ENCODE measurements at places on chromosomes 7 and 10.

DNA sequence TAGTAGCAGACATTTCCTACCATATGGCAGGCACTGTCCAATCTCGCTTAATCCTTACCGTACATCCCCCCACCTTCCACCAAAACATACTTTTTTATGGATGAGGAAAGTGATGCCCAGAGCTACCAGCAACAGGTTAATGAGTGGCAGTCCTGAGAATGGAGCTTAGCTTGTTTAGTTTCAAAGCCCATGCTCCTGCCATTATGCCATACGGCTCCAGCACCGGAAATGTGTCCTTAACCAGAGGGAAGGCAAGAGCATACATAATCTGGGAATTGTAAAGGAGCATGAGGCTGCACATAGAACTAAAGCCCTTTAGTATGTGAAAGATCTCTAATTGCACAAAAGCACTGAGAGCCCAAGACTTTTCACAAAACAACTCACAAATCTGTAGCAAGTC is 155.9 kb upstream of the PHYHIPL start:
- DNase-seq, result no peak

DNA sequence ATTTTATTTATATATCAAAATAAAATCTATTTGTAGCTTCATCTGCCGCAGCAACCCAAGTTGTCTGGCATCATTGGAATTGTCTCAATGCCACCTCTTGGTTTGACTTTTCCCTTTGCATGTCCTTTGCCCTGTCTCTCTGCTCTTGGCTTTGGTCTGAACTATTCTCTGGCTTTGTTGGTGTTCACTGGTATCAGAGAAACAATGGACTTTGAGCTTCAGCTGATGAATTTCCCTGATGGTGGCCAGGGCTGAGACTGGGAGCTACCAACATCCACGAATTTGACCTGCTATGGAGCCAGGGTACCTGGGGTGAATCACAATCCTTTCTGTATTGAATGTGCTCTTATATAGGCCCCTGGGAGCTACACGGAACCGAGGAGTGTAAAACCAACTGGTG is 311.7 kb upstream of the KIAA1217 start:
- DNase-seq, result no peak

GRCh38 chr7:110621289-110621688 is 469.6 kb upstream of the LRRN3 start:
- DNase-seq, result no peak

- no peak for DNase-seq
These were observed 7.9 kb upstream of the IDI2 start for GRCh38 chr10:1033601-1034000.

DNA sequence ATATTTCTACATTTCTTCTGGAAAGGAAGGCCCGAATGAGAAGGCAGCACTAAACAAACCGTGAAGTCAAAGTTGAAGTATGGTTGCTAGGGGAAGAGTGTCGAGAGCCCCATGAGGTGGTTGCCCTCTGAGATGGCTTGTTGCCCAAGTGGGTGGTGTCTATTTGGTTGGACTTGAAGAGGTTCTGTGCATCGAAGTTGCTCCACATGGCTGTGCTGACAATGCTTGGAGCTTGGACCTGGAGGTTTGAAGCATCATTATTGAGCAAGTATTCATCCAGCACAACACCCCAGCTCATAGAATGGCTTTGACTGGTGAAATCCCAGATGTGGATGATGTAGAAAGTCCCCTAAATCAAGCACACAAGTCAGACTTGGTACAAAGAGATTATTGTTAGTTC is 165.2 kb upstream of the CDCA7L start:
- no peak for DNase-seq

DNA sequence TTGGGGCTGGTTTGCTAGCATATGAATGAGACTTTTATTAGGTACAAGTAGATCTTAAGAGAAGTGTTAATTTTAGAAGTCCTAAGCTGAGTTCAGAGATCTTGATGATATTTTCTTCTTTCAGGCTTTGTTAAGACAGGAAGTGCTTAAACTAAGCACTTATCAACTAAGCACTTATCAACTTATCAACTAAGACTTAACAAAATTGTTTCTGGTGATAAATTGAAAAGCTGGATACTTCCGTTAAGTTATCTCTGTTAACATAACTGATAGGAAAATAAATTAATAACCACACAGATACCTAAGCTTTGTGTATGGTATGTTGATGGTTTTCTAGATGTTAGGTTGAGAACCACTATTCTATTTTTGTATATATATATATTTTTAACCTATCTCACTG is 113.7 kb downstream of the PHTF2 start:
- DNase-seq, result no peak

DNA sequence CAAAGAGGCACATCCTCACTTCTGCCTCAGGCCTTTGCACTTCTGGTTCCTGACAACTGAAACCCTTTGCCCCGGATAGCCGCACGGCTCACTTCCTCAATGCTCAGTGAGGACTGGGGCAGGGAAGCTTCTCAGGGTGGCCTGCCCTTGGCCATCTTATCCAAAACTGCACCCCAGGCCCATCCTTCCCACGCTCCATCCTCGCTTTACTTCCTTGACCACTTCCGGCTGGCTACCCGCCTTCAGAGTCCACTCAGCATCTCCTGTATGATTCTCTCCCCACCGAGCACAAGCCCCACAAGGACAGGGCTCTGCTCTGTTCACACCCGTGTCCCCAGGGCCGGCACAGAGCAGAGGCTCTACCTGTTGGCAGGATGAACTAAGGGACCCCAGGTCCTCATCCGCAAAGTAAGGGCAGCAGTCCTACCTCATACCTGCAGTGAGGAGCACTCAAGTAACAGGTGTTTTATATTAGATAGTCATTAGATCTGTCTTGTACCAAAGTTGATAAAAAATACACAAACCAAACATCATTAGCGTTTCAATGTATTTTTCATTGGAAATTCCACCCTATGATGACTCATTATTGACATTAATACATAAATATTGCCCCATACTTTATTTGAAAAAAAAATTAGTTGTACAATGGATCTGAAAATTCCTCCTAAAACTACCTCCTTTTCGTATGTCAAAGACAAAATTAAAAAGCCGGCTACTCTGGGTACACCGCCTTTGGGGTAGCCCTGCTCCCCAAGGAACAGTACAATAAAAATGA is 35.0 kb downstream of the GNA12 start:
- no peak for DNase-seq

DNA sequence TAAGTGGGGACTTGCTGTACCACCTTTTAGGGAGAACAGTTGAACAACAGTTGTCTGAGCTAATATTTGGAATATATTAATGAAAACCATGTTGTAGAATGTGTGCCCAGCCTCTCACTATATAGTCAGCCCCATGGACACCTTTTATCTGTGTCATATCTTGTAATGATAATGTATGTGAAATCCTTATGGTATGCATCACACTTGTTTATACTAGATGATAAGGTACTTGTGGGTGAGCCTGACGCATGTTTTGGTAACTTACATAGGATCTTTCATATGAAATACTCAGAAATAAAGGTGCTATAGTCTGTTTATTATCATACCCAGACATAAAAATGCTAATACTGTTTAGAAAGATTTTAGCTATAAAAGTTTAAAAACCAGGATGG is 32.8 kb downstream of the CAMK1D start:
- no peak for DNase-seq

- no peak for DNase-seq
These were observed 672.9 kb upstream of the LRRTM3 start for GRCh38 chr10:66252986-66253385.

- DNase-seq, result no peak
These were observed 38.6 kb downstream of the RSBN1L start for GRCh38 chr7:77734659-77735421.

GRCh38 chr7:155213955-155214740 is 83.5 kb upstream of the INSIG1 start:
- DNase-seq, result peak; percentile 40

DNA sequence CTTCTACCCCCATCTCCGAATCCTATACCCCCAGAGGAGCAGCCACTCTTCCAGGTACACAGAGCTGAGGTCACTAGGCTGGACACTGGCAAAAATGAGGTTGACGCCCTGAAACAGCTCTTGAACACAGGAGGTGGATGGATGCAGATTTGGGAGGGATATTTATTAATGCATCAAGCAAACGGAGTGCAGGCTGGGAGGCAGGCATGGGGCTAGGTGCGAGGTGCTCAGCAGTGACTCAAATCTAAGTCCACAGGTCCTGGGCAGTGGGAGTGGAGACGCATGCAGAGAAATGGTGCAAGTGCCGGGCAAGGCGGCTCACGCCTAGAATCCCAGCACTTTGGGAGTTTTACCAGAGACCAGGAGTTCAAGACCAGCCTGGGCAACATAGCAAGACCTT is 11.0 kb downstream of the GUSB start:
- no peak for DNase-seq

GRCh38 chr10:8053446-8054243 is 843 bp upstream of the GATA3 start:
- DNase-seq, result no peak

GRCh38 chr7:151146761-151147160 is 20.7 kb downstream of the GBX1 start:
- DNase-seq, result no peak

DNA sequence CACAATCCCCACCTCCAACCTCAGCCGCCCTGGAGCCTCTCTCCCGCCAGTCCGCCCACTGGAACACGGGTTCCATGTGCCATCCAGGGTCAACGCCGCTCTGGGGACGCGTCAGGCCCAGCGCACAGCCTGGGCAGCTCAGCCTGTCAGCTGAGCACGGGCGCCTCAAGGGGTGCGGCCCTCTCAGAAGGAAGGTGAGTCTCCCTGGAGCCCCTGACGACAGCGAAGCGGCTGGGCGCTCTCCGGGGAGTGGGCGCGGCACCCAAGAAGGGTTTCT is 1.2 kb upstream of the SLC18A3 start:
- no peak for DNase-seq

- peak; percentile 75 for DNase-seq
These were observed 145.7 kb downstream of the EGFR start for GRCh38 chr7:55164527-55164926.

DNA sequence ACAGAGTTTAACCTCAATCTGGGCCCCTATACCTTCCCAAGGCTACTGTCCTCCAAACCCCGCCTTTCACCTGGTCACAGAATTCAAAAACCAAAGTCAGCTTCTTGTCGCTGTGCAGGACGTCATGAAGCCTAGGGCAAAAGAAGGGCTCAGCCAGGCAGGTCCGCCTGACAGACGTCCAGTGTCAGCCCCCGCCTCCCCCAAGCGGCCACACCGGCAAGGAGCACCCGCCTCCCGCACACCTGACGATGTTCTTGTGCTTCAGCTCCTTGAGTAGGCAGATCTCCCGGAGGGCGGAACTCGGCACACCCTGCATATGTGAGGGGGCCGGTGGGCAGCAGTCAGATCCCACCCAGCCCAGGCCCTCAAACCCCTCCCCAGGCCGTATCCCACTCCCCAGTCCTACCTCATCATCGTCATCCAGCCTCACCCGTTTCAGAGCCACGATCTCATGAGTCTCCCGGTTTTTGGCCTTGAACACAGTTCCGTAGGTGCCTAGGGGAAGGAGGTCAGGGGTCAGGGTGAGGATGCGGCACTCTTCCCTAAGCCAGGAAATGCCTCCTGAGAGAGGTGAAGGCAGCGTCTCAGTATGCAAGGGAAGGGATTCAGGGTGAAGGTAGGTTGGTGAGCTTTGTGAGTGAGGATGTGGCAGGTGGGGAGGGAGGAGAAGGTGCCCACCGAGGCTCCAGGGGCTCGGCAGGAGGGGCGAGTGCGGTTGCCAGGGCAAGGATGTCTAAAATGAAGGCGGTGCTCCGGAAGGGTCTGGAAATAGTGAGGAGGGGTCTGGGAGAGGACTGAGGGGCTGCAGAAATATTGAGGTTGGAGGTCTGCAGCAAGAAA is 811 bp downstream of the CDK5 start:
- DNase-seq, result no peak

- DNase-seq, result no peak
These were observed 255.3 kb downstream of the CELF2 start for GRCh38 chr10:11272915-11273389.

GRCh38 chr7:101066141-101066832 is 19.0 kb upstream of the TRIM56 start:
- DNase-seq, result no peak

GRCh38 chr10:6482737-6483357 is 97.2 kb downstream of the PRKCQ start:
- DNase-seq, result no peak

GRCh38 chr10:43959364-43960134 is 310.9 kb upstream of the ZNF32 start:
- no peak for DNase-seq

DNA sequence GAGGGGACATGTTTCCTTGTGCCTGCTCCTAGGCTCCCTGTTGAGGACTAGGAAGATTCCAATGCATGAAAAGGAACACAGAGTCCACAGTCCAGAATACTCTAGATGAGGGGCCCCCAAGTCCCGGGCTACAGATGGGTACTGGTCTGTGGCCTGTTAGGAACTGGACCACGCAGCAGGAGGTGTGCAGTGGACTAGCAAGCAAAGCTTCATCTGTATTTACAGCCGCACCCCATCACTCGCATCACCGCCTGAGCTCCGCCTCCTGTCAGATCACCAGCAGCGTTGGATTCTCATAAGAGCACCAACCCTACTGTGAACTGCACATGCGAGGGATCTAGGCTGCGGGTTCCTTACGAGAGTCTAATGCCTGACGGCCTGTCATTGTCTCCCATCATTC is 233.0 kb upstream of the MKLN1 start:
- no peak for DNase-seq

- DNase-seq, result no peak
These were observed 5.6 kb downstream of the OGA start for GRCh38 chr10:101812606-101813005.

DNA sequence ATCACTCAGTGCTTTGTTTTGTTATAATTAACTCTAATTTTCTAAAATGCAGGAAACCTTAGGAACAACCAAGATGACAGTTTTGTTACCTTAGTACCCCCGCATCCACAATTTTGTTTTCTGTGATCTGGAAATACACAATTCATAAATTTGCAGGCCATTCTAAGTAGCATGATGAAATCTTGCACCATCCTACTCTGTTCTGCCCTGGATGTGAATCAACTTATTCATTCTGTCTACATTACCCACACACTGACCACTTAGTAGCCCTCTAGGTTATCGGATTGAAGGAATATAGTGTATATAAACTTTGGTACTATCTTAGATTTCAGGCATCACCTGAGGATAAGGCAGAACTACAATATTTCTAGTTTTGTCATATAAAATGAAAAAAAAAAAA is 155.9 kb downstream of the CTTNBP2 start:
- DNase-seq, result no peak

DNA sequence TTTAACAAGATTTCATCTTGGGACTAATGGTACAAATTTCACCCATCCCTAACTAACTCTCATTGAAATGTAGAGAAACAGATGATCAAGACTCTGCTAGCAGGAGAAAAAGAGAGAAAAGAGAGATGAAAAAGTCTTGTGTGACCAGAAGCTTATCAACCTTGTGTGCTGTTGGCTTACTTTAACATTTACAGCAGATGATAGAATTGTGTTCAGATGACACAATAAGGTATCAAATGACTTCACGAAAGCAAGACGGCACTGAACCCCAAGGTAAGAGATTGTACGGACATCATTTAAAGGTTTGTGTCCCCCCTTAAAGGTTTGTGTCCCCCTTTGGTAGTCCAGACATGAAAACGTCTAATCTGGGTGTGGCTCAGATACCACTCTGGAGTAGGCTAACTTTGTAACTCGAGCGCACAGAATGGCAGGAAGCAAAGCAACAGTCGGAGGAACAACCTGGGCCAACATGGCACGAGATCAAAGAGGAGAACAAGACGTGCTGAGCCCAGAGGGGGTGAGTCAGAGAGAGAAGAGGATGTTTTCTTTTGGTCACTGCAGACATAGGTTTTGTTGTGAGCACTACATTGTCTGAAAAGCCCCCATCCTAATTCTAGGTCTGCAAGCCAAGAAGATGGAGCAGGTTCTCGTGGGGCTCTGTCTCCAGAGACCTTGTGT is 10.4 kb upstream of the LMBR1 start:
- no peak for DNase-seq

Data from NCI-H748 treated with DMSO at 0.1 percent for 48 hours (cell line).